Epithelial cell of proximal tubule (primary cell): ENCODE measurements at places on chromosomes 7 and 10. TPM values are rescaled to one million over a fixed set of nuclear protein-coding genes. Genes with fewer than 3 reads are reported as not detected.

GRCh38 chr7:111282626-111283025 lies 191.7 kb downstream of the LRRN3 start:
- no peak for DNase-seq

DNA sequence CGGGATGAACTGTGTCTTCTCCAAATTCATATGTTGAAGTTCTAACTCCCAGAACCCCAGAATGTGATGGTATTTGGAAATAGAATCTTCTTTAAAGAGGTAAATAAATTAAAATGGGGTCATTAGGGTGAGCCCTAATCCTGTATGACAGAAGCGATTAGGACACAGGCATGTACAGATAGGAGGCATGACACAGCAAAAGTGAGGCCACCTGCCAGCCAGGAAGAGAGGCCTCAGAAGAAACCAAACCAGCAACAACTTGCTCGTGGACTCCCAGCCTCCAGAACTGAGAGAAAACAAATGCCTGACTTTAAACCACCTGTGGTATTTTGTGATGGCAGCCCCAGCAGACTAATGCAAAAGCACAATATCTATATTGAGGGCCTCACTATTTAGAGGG lies 214.3 kb downstream of the NEBL start:
- DNase-seq, result no peak

GRCh38 chr7:47000561-47000960 lies 581.4 kb downstream of the TNS3 start:
- no peak for DNase-seq

DNA sequence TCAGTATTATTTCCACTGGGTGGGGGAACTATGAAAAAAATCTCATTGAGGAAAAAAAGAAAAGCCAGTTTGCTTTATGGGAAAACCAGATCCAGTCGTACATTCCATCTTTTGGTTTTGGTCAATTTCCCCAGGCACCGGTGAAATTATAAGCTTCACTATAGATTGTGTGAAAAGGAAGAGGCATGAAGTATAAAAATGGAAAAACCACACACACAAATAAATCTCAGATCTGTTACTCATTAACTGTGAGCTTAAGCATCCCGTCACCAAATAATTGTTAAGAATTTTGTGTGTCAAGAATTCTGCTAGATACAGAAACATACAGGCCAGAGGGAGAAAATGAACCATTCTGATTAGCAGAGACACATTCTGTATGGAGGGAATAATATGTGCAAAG lies 405.5 kb upstream of the CELF2 start:
- DNase-seq, result no peak

GRCh38 chr7:80347173-80347572 lies 164.7 kb downstream of the GNAT3 start:
- no peak for DNase-seq

Gene CUZD1
- total RNA-seq, result 0.29 and 1.0 TPM in 2 replicates

Gene CRYGN
- total RNA-seq, result not detected in 2 replicates

GRCh38 chr10:70425096-70425495 lies 16.4 kb downstream of the NODAL start:
- no peak for DNase-seq

- DNase-seq, result no peak
These were observed 133.7 kb downstream of the LHPP start for GRCh38 chr10:124595143-124595883.

GRCh38 chr7:40796723-40797122 lies 661.9 kb downstream of the SUGCT start:
- no peak for DNase-seq

DNA sequence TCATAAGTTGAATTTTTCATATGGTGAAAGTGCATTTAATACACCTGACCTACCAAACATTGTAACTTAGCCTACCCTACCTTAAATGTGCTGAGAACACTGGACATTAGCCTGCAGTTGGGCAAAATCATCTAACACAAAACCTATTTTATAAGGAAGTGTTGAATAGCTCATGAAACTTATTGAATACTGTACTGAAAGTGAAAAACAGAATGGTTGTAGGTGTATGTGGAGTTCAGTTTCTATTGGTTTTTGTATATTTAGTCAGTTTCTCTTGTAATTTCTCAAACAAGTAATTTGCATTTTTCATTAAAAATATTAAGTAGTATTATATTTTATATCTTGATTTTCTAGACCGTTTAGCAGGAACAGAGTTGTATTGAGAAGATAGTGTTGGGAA lies 15.3 kb downstream of the CCDC7 start:
- no peak for DNase-seq

- DNase-seq, result peak; percentile 100
These were observed 14.3 kb downstream of the MUC12 start for GRCh38 chr7:100983451-100984187.

DNA sequence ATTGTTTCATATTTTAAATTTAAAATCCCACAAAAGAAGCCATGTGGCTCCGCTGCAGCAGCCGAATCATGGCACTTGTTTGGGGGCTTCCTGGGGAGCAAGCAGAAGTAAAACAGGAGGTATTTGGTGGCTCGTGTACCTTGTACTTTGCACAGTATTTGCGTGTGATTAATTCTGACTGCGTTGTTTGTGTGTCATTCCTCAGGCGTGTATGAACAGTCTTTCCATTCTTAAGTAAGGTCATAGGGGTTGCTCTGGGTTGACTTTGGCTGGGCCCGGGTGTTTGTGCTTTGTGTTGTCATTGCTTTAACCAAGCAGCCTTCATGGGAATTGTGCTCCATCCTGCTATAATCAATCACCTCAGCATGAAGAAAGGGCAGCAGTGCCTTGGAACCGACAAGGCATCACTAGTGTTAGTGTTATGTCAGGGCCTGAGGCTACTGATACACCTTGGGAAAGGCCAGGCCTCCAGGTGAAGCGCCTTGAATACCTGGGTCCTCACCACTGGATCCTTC lies 182.4 kb downstream of the ARHGAP21 start:
- no peak for DNase-seq
